ENCODE measurements at places on chromosomes 1 and 21.
A peak's percentile ranks its signal among the peaks of the same experiment; 100 is the strongest.

DNA sequence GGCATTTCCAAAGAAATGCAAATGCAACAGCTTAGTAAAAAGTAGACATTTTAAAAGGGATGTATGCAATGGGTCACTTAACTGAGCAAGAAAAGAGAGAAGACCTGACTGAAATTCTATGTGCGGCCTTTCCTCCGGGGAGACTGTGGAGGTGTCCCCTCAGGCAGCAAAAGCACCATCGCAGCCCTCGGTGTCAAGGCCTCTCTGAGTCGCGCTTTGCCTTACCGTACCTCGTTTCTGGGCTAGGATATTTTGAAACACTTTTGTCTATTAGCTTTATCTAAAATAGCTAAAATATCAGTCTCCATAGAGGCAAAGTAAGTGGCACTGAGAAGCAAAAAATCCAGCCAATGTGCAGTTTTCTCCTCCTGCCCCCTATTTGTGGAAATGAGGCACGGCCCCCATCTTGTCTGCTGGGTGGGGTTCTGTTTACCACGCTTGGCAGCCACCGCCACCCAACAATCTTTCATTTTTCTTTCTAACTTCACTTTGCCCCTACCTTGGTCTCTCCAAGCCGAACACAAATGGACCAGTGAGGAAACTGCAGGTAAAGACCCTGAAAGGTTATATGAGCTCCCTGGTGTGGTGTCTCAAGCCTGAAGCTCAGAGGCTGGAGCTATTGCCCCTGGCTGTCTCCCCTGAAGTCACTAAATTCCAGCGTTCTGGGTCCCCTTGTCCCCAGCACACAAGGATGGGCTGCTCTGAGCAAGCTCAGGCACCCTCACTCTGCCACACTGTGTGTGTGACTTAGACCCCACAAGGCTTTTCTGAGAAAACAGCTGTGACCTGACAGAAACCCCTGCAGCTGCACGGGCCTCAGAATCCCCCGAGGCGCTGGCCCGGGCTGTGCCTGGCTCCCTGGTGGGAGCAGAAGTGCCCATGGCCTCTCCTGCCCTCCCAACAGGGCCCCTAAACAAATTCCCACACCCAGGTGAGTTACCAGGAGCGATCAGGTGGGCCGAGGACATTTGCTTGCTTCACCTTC lies 1.6 kb downstream of the CD247 start:
- DNase-seq: no peak

DNA sequence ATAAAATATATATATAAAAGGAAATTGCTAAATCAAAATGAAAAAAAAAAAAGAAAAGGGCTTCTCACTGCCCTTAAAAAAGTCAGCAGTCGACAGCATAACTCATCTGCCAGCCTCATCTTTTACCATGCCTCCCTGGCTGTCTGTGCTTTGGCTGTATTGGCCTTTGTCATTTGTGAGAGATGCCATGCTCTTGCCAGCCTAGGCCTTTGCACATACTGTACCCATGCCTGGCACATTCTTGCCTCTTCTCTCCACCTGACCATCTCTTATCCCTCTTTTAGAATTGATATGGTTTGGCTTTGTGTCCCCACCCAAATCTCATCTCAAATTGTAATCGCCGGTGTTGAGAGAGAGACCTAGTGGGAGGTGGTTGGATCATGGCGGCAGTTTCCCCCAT lies 37.1 kb downstream of the DIRAS3 start:
- no peak for DNase-seq

- no peak for DNase-seq
Observed at GRCh38 chr1:18479454-18479853, 1.3 kb upstream of the KLHDC7A start.

DNA sequence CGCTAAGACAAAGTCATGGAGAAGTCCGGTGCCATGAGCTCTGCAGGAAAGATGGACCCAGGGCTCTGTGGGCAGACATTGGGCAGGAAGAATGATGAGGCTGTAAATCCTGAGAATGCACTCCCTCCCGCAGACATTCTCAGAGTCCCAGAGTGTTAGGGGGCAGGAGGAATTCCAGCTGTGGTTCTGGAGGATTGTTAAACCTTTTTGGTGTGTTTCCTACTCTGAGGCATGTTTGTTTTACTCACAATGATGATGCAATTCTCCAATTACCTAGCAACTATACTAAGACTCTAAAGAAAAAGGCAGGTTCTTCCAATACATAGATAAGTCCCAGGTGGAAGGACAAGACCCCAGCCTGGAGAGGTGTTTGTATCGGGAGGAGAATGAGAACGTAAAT lies 2.8 kb upstream of the CAPN9 start:
- DNase-seq: no peak

DNA sequence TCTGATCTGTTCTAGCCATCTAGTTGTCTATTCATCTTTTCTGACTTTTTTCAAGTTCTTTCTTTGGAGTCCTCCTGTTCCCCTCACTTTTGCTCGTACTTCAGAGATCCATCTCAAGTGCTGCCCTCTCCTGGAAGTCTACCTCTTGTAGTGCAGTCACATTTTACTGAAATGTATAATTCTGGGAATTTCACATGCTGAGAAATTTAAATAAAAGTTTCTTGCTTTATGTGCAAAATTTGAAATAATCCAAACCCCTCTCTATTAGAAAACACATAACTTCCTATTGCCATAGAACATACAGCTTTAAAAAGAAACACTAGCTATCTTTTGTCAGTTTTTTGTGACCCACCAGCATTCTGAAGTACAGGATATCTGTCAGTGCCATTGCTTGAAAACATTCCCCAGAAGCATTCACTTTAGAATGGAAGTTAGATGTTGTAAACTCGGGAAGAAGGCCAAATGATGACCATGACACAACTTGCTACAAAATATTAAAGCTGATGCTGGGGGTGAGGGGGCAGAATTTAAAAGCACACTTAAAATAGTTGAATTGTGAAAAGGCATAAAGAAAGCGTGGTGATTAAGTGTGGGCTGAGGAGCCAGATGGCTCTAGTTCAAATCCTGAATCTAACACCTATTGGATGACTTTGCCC lies 22.0 kb downstream of the RLF start:
- peak; percentile 48 for DNase-seq

GRCh38 chr1:220556641-220557040 lies 28.7 kb downstream of the MARK1 start:
- no peak for DNase-seq

DNA sequence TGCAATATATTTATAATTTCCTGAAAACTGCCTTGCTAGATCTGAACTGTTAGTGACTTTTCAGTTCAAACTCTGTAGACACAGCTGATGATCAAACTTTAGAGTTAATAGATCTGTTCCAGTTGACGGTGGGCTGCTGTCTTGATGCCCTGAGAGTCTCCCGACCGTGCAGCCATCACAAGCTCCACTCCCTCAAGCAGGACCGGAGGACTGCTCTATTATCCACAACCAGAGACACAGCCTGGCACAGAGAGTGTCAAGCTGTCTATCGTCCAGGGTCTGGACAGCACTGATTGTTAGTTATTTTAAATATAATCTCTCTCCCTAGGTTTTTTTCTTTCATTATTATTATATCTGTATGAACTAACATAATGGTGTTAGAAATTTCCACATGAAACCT lies 8.0 kb downstream of the CHODL start:
- no peak for DNase-seq

DNA sequence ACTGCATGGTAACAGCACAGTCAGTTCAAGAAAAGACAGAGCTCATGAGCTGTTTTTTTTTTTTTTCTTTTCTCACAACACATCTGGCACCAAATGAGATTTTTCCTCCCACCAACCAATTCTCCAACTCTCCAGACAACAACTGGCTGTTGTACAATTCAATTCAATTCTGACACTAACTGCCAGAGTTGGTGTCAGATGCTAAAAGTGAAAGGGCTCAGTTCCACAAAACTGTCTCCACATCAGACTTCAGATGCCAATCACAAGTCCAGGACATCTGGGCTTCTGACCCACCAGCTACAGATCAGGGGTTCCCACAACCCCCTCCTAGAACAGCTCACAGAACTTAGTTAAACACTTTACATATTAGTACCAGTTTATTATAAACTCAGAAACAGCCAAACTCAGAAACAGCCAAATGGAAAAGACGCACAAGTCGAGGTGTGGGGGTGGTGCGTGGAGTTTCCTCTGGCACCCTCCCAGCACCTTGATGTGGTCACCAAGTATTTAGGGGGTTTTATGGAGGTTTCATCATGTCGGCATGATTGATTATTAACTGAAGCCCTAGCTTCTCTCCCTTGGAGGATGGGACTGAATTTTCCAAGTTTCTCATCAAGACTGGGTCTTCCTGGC lies 39.2 kb upstream of the LRRC8D start:
- no peak for DNase-seq

GRCh38 chr1:248775441-248775840 lies 19.9 kb upstream of the LYPD8 start:
- no peak for DNase-seq

DNA sequence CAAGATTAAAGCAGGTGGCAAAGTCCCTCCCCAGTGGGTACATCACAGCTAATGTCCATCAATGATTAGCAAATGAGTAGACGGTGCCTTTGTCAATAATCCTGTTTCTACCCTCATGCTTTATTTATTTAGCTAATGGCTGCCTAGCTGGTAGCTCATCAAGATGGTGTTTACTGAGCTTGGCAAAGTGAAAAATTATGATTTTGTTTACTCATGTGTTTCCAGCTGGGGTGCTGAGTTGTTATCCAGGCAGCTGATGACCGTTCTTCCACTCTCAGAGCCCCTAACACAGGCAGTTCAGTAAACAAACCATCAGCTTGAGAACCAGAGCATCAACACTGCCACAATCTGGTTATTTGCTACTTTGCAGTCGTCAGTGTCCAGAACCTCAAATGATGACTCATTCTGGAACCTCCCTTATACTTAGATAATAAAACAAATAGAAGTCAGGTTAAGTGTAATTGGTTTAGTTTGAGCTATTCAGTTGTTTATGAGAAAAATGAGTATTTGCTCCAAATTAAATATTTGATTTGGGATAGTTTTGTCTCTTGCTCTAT lies 163.9 kb downstream of the ST6GALNAC5 start:
- DNase-seq: no peak

- DNase-seq: no peak
Observed at GRCh38 chr1:43368646-43369020, 822 bp upstream of the ELOVL1 start.

DNA sequence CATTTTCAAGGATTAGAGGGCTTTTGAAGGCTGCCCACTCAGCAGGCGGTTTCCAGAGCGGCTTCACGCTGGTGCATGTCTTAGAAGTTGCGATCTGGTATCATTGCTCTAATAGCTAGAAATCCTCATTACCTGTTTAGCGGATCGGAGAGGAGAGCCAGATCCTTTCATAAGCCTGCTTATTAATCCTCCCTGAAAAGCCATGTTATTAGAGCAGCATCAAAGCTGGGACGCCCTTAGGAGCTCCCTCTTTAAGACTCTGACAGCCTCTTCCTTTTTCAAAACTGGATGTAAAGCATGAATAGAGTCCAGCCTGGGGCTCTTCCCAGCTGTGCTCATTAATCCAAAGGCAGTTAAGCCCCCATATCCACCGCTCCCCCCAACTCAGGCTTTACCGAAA lies 13.9 kb upstream of the CTSE start:
- DNase-seq: no peak

DNA sequence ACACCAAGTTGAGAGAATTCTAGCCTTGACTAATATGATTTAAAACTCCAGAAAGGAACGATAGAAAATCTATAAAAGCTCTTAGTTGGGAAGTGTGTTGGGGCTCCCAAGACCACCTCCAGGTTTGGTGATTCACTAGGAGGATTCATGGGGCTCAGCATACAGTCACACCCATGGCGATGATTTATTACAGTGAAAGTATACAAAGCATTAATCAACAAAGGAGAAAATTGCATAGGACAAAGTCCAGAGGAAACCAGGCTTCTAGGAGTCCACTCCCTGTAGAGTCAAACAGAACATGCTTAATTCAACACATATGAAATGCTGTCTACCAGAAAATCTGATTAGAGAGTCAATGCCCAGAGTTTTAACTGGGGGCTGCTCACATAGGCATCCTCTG lies 4.8 kb downstream of the CDCA8 start:
- no peak for DNase-seq

- no peak for DNase-seq
Observed at GRCh38 chr1:56481140-56481694, 98.1 kb downstream of the PLPP3 start.

DNA sequence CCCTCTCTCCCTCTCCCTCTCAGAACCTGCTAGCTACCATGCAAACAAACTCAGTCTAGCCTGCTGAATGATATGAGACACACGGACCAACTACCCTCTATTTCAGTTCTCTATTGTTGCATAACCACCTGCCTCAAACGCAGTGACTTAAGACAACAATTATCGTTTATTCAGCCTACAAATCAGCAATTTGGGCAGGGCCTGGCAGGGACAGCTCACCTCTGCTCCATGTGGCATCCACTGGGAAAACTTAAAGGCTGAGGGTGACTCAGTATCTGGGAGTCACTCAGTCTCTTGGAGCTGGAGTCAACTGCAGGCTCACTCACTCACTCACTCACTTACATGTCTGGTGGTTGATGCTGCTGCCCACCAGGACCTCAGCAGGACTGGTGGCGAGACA lies 121.3 kb downstream of the SEC16B start:
- DNase-seq: no peak

Data from cerebellar cortex (tissue), 1 donor.